SW 1271 (cell line): ENCODE measurements at places on chromosomes 2 and 18.

DNA sequence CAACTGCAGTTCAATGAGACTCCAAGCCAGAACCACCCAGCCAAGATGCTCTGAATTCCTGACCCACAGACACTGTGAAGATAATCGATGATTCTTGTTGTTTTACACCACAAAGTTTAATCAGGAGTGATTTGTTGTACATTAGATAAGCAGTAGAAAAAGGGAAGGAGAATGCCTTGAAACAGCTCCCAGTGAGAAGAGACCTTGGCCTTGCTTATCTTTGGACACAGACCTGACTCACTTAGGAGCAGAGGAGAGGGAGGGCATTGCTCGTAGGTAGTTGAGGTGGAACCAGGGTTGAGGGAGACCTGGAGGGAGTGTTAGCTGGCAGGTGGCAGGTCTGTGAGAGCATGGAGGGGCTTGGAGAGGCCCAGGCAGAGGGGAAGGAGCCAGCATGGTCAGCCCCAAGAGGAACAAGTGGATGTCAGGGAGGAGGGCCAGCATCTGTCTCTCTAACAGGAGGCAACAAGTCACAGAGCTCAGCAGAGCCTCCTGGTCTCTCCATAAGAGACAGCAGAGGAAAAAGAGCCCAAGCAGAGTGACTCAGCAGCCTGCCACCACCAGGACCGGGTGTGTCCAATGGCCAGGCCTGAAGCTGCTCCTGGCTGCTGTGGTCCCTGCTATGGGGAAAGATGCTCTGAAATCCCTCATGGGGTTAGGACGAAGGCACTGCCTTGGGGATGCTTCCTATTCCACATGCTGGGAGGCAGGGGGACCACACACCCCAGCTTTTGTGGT lies 161.6 kb upstream of the CAPN13 start:
- DNase-seq: no peak

- DNase-seq: no peak
Observed at GRCh38 chr2:23301136-23301535, 83.8 kb upstream of the KLHL29 start.

DNA sequence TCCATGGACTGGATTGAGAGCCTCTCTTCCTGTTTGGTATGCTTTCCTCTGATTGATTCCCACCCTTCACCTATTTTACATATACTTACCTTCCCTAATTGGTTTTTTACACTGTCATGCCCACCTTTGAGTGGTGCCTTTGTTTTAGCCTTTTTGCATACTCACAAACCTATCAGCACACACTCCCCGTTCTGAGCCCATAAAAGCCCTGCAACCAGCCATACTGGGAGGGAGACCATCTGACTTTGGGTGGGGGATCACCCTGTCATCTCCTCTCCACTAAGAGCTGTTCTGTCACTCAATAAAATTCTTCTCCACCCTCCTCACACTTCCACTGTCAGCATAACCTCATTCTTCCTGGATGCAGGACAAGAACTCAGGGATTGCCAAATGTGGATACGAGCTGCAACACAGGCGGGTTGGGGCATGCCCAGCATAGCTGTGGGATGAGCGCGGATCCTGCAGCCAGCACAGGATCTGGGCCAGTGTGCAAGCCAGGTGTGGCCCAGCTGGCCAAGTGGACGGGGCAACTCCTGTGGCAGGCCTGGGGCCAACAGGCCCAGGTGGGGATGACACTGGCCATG lies 9.4 kb upstream of the MOB1A start:
- no peak for DNase-seq

GRCh38 chr2:88133875-88134274 lies 6.0 kb upstream of the FABP1 start:
- no peak for DNase-seq

GRCh38 chr2:214679736-214680135 lies 129.7 kb downstream of the BARD1 start:
- no peak for DNase-seq
